Activated T-helper 9 cell treated with anti-CD3 and anti-CD28 coated beads, Interleukin-2, amount 50 U/mL, for 16 hours (primary cell): ENCODE measurements at places on chromosomes 13 and 19.

DNA sequence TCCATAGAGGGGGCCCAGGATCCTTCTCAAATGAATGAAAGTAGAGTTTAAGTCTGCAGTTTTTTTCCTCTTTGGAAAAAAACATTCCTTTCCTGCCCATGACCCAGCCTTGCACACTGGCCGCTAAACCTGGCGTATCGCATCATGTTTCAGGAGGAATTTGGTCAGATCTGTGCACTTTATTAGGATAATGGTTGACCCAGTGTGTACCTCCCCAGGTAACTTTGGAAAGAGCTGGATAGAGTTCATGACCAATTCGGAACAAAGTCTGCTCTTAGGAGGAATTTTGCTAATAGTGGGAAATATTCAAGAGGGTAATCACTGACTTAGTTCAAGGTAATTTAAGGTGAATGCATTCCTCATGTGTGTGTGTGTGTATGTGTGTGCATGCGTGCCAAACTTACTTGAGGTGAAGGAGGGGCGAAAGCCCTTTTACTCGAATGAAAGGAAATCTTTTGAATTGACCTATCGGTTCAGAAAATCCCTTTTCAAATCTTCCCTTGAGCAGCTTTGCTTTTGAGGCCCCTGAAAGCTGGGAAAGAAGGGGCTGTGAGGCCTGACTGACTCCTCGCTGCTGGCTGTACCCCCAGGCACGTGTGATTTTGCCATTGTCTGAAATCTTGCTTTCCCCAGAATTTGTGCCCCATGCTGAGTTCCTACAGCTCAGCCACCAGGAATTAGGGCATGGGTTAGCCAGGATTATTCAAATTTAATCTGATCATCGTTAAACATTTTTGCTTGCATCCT lies 46.3 kb downstream of the SIPA1L3 start:
- DNase-seq = no peak

DNA sequence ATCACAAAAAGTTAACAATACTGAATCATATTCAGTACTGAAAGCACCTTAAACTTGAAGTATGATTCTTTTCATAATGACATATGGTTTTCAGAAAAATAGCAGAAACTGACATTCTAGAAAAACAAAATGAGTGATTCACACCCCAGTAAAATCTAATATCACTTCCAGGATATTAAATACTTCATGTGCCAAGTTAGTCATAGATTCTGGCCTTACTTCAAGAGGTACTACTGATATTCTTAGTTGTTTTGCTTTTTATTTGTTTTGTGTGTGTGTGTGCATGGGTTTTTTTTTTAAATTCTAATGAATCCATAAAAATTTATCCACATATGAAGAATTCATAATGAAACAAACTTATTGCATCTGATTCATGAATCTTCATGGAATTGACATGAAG lies 207.9 kb upstream of the UFM1 start:
- no peak for DNase-seq

- DNase-seq = no peak
These were observed 84.4 kb upstream of the SPATA13 start for GRCh38 chr13:24076109-24076508.

- DNase-seq = no peak
These were observed 109.0 kb upstream of the HTR2A start for GRCh38 chr13:47005756-47006414.

- DNase-seq = no peak
These were observed 64.5 kb downstream of the CHST8 start for GRCh38 chr19:33686262-33686661.

GRCh38 chr13:30580852-30581502 lies 36.7 kb upstream of the USPL1 start:
- no peak for DNase-seq

GRCh38 chr13:46982856-46983582 lies 86.2 kb upstream of the HTR2A start:
- DNase-seq = no peak

- DNase-seq = peak; percentile 84
These were observed 8.3 kb upstream of the DGKH start for GRCh38 chr13:42039946-42040729.

GRCh38 chr13:91417660-91418325 lies 19.4 kb downstream of the GPC5 start:
- no peak for DNase-seq

DNA sequence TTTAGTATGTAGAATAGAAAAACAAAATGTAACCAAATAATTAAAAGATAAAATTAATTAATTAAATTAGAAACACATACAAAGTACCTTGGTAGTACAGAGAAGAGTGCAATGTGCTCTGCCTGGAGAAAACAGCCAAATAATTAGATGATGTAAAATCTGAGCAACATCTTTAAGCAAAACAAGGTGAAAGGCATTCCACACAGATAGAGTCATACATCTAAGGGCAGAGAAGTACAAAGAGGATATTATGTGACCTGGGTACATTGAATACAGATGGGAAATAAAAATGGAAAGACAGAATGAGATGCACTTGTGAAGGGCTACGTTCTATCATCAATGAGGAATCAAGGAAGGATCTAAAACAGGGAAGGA lies 25.2 kb upstream of the FNDC3A start:
- no peak for DNase-seq

- no peak for DNase-seq
These were observed 114.2 kb upstream of the MIR17HG start for GRCh38 chr13:91233291-91233690.

- no peak for DNase-seq
These were observed 776.9 kb downstream of the GPC5 start for GRCh38 chr13:92175330-92175729.
